8988T (cell line): ENCODE measurements at places on chromosomes 5 and 9.

- DNase-seq, result peak; percentile 57
These were observed 13.5 kb upstream of the NRARP start for GRCh38 chr9:137315581-137316011.

DNA sequence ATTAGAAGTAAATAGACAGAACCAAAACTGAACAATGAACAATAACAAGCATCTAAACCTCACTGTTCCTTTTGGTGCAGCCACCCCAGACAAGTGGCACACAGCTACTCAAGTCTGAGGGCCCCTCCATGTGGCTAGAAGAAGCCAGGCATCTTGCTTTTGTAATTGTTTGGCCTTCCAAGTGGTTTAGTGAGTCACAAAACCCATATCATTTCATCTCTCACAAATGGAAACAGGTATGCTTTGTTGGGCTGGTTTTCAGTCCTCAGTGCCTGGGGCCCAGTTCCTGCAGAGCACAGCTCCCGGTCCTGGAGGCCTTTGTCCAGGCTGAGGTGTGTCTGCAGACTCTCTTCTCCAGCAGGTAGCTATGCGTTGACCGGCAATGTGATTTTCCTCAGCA lies 16.7 kb downstream of the PRLR start:
- no peak for DNase-seq

GRCh38 chr9:32728181-32728580 lies 55.2 kb upstream of the TMEM215 start:
- DNase-seq, result no peak

DNA sequence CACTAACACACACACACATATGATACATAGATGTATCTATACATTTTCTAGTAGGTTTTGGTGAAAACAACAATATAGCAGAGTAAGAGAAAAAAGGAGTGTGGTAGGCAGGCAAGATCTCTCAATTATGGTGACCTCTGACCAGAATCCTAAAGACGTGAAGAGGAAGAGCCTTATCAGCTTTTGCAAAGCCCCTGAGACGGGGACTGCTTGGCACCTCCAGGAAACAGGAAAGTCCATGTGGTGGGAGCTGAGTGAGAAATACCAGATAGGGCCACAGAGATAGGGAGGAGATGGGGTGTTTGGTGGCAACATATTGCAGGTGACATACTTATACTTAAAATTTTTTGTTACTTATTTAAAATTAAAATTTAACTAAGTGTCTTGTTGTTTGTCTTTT lies 39.9 kb upstream of the CTXN3 start:
- no peak for DNase-seq

DNA sequence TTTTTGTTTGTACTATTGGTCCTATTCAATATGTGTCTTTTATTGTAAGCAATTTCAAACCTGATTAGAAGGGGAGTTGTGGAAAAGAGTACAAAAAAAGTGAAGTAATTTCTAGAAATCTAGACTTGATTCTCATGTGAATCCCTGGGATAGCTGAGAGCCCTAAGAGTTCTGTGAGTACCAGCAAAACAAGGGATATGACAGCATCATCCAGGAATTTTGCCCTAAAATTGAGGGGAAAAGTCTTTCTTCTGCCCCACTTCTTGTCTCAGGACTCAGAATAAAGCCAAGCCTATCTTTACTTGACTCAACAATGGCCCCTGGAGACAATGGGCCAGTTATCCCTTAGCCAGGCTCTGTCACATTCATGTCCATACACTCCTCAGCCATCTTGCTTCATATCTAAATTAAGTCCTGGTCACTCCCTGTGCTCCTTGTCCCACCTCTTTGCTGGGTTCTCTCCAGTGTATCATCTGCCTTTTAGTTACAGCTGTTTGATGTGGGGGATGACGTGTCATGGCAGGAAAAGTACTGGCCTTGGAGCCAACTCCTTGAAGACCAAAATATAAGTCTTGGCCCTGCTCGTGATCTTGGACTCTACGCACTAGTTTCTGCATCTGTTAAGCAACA lies 81.2 kb downstream of the ADAMTS12 start:
- DNase-seq, result no peak

DNA sequence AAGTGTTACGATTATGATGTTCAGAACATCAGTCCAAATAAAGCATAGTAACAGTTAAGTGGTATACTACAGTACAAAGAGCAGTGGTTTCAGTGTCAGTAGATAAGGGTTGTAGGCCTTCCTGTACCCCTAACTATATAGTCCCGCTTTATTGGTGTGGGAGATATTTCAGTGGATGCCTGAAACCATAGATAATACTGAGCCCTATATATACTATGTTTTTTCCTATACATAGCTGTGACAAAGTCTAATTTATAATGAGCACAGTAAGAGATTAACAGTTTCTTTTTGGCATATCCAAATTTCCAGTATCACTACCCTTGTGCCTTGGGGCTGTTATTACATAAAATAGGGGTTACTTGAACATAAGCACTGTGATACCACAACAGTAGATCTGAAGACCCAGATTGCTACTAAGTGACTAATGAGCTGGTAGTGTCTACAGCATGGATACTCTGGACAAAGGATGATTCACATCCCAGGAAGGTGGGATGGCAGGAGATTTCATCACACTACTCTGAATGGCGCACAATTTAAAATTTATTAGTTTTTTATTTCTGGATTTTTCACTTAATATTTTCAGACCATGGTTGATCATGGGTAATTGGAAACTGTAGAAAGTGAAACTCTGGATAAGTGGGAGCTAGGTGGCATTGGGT lies 119.3 kb downstream of the RPS23 start:
- no peak for DNase-seq

- DNase-seq, result no peak
These were observed 16.9 kb upstream of the FER start for GRCh38 chr5:108730617-108731340.

- no peak for DNase-seq
These were observed 107.2 kb downstream of the DRD1 start for GRCh38 chr5:175336781-175337180.

DNA sequence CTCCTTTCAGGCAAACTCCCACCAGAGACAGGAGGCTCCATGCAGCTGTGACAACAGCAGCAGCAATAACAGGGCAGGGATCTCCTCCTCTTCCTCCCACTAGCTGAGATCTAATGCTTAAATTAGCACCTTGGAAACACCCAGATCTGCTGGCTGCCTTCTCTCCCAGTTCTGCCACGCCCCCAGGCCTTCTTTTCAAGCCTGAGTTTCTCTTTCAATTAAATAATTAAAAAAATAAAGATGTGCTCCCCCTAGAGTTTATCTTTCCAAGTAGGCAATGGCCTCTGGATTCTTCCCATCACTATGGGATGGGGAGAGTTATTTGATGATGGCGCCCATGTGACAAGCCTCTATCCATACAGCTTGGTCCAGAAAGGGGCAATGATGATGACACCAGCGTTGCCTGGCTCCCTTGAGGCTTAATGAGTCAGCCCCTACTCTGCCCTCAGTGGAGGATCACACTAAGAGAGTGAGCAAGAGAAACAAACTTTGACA lies 3.8 kb downstream of the FAM219A start:
- peak; percentile 28 for DNase-seq

DNA sequence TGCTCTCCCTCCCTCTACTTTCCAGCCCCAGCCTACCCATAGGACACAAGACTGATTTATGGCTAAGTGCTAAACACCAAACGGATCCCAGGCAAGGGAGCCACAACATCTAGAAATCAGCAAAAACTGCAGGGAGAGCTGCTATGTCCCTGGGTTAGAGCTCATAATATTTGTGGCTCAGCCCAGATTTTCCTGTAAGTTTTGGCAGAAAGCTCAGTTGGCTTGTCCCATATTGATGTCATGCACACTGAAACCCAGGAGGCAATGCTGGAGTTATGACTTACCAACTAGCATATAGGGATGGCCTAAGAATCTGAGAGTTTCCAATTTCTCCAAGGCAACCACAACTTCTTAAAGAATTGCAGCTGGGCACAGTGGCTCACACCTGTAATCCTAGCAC lies 44.7 kb upstream of the MYOT start:
- no peak for DNase-seq

DNA sequence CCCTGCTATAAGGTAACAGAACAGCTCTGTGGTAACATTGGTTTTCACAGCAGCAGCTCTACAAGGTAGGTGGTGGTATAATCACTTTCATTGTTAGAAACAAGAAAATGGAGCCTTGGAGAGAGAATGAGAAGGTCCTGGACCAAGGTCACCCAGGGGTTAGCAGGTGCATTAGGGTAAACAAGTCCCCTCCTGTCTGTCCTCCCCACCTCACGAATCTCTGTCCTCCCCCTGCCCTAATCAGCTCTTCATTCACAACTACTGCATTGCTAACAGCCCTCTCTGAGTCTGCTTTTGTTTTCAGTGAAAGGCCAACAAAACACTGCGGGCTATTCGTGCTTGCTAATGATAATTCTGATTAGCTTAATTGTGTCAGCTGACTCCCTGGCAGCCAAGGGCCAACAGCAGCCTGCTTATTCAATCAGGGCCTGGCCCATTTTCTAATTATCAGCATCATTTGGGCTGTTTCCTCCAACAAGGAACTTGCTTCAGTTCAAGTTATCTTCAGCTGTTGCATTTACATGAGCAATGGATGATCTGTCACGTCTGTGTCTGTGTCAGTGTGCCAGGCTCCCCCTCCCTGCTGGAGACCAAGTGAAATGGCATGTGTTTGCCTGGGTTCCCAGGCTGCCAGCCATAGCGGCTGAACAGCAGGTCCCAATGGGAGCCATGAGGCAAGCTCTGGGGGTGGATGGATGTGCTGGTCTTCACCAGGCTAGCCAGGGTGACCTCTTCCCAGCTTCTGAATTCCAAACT lies 56.7 kb upstream of the EQTN start:
- no peak for DNase-seq

DNA sequence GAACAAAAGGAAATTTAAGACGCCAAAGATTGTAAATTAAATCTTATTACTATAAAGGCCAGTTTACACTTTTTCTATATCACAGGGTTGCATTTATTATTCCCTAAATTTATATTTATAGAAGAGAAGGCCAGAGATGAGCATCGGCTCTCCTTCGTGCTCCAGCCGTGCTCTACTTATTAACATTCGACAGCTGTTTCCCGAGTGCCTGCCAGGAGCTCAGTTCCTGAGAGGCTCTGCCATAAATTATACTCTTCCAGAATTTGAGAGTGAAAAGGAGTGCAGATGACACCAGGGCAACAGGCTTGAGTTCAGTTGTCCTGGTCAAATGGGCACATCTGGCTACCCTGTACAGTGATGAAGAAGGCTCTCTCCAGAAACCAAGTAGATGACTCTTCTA lies 70.1 kb downstream of the PCSK5 start:
- no peak for DNase-seq

DNA sequence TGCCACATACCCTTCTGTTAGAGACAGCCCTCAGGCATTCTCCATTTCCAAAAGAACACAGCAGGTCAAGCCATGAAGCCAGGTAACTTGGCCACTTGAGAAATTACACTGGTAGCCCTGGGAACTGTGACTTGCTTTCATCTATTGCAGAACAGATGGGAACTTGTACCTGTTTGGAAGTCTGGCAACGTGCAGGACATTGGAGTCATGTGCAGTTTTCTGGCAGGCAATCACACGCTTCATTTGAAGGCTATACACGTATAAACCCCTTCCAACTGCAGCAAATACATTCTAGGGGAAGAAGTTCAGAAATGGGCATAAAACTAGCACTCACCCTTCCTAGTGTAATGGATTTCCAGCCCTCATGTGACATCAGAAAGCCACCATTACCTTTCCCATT lies 54.0 kb downstream of the WDR41 start:
- DNase-seq, result no peak

- no peak for DNase-seq
These were observed 240.4 kb upstream of the RAI14 start for GRCh38 chr5:34415559-34416198.

DNA sequence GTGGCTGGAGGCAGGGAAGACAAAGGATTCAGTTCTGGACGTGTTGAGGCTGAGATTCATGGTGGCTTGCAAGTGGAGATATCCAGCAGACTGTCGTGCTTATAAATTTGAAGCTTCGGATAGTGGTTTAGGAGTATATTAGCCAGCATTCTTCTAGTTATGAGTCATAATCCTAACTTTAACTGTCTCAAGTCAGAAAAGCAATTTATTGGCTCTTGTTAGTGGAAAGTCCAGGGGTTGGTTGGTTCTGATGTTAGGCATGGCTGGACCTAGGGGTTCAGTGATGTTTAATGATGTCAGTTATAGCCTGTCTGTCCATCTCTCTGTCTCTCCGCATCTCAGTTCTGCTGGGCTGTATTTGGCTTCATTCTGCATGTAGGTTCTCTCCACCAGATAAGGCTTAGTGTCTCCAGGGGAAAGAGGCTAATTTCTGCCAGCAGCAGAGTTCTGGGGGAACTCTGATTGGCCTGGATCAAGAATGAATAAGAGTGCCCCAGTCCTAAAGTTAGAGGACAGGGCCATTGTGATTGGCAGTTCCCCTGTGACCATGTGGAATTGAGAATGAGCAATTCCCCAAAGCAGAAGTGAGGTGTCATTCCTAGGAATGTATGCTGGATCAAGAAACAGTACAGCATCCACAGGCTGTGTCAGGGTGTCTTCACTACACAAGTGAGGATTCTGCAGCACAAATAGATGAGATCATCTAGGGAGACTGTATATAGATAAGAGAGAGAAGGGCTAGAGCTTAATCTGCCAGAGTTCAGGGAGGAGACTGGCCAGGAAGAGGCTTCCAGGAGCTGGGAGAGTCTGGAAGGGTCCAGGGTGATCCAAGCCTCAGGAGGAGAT lies 72.9 kb upstream of the SHB start:
- DNase-seq, result no peak

DNA sequence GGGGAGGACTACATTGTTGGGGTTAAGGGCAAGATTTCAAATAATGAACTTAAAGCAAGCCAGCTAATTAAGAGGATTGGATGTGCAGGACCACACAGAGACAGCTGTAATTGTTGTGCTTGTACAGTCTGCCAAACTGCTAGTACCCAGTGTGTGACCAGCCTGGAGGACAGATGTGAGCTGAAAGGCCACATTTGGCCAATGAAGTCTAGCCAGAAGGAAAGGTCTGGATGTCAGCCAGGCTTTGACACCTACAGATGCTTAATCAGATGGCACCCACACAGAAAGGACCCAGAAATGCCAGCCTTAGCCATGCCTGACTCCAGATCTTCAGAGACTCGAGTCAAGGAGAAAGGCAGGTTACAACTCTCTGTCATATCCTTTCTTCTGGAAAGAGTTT lies 491.1 kb downstream of the KIF4B start:
- DNase-seq, result no peak

DNA sequence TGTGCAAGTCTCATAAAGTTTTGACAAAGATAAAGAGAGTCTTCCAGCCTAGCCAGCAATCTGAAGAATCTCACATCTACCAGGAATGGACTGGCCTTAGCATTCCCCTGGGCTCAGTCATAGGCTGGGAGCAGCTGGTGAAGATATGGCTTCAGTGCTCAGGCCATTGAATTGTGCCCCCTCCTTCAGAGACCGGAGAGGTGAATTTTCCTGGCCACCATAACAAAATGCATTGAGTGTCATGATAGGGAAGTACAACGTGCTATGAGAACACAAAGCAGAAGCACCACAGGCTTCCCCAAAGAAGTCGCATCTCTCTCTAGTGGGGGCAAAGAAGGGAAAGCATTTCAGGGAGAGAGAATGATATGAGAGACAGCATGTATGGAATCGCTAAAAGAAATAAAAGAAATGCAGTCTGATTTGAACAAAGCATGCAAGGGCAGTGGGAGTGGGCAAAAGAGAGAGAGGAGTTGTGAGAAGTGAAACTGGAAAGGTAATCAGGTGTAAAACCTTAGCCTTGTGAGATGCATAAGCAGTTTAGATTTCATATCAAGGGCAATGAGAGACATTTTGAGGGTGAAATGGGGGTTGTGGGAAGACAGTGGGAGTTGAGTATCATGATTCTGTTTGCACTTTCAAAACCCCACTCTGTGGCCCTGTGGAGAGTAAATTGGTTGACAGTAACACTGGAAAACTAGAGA lies 57.1 kb upstream of the NMUR2 start:
- DNase-seq, result no peak

GRCh38 chr9:3477236-3477834 lies 48.5 kb downstream of the RFX3 start:
- DNase-seq, result no peak

- no peak for DNase-seq
These were observed 14.8 kb upstream of the SLC6A19 start for GRCh38 chr5:1186351-1187233.
